ENCODE measurements at places on chromosomes 2 and 18. TPM values are rescaled to one million over a fixed set of nuclear protein-coding genes. Genes with fewer than 3 reads are reported as not detected.

The MYOM1 gene
- total RNA-seq, result 1.5 TPM

The SLC66A2 gene
- total RNA-seq, result 69.8 TPM

The SNTG2 gene
- 0.50 TPM for total RNA-seq

GRCh38 chr18:74669136-74669798 is 71.6 kb downstream of the ZNF407 start:
- no peak overlapping the region for H3K4me3 ChIP-seq
- no peaks in the 10 kb centered on the region for H3K4me1 ChIP-seq
- no peak overlapping the region for H3K27ac ChIP-seq
- no peaks in the 10 kb centered on the region for H3K27me3 ChIP-seq
- H3K36me3 ChIP-seq, result peaks cover 15% of the 10 kb centered on the region

The ATP6V1C2 gene
- total RNA-seq, result 0.17 TPM

The GAL3ST2 gene
- total RNA-seq, result not detected
